Skeletal muscle cell (primary cell): ENCODE measurements at places on chromosomes 7 and 10.

DNA sequence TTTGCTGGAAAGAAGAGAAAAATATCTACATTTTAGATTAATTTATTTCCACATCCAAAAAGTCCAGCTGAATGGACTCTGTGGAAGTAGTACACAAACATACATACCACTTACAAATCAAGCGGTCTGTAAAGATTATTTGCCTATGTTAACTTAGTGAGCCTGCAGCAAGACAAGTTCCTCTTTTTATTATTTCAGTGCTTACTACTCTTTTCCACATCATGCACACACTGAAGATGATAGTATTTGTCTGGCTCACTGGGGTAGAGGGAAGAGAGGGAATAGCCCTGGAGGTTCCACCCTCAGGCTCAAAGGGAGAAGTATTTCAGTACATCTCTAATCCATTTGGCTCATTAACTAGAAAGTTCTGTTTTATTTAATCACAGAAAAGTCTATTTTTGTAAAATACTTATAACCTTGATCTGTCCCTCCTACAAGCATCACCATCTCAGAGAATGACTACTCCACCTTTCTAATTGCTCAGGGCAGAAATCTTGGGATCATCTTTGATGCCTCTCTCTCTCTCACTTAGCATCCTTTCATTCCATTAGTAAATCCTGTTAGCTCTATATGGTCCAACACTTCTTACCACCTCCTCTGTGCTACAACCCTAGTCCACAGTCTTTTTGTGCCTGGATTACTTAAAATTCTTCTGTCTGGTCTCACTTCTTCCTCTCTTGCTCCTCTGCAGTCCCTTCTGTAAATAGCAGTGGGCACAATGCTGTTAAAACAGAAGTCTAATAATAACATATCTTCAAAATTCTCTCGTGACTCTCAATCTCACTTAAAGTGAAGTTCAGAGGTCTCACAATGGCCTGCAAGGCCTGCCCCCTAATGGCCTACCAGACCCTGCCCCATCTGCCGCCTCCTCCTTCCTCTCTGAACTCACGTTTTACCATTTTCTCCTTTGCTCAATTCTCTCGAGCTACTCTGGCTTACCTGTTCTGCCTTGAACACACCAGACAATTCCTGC lies 64.3 kb upstream of the CCDC6 start:
- DNase-seq = no peak

- DNase-seq = no peak
Measured at GRCh38 chr10:50526185-50526584, 97.6 kb downstream of the SGMS1 start.

GRCh38 chr7:111654343-111654742 lies 92.1 kb upstream of the IMMP2L start:
- no peak for DNase-seq

GRCh38 chr10:22625516-22626290 lies 88.7 kb downstream of the PIP4K2A start:
- DNase-seq = no peak

- no peak for DNase-seq
Measured at GRCh38 chr7:123498601-123499000, 35.8 kb downstream of the IQUB start.

- DNase-seq = no peak
Measured at GRCh38 chr10:20771051-20771450, 126.1 kb downstream of the NEBL start.

DNA sequence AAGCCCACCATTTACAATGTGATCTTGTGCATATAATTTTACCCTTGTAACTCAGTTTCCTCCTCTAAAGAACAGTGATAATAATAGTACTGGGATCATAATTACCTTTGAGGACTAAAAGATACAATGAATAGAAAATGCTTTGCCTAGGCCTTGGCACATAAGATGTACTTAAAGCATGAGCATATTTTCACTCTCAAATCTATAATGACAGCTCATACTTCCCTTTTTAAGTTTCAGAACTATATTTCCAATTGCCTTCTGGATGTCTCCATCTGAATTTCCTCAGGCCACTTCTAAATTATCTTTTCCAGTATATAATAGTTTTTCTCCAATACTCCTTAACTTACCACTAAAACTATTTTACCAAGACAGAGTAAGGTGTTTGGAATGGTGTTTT lies 13.3 kb upstream of the ITGB8 start:
- DNase-seq = no peak

GRCh38 chr7:25923741-25924460 lies 228.1 kb upstream of the NFE2L3 start:
- DNase-seq = no peak

DNA sequence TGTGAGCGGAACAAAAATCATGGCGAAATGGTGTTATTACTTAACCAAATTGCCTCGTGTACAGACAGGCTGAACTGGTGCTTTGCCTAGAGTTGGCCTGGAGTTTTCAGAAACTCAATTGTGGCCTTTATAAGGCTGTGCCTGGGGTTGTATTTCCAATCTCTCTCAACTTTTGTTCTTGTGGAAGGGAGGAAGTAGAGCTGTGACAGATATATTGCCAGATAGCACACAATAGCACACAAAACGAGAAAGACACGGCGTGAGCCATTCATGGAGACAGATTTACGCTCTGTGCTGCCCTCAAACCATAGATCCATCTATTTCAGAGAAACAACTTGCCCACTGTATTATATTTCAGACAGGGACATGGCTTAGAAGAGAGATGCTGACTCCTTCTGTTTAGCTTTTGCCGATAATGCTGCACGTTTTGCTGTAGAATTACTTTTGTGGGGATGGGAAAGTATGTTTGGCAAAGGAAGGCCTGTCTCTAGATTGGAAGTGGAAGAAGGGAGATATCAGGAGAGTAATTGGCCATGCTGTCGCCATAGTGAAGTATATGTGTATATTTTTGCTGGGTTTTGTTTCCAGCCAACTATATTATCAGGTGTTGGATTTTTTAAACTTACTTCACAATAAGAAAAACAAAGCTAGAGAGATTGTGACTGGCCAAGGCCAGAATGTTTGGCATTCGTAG lies 80.4 kb downstream of the AUTS2 start:
- DNase-seq = no peak

DNA sequence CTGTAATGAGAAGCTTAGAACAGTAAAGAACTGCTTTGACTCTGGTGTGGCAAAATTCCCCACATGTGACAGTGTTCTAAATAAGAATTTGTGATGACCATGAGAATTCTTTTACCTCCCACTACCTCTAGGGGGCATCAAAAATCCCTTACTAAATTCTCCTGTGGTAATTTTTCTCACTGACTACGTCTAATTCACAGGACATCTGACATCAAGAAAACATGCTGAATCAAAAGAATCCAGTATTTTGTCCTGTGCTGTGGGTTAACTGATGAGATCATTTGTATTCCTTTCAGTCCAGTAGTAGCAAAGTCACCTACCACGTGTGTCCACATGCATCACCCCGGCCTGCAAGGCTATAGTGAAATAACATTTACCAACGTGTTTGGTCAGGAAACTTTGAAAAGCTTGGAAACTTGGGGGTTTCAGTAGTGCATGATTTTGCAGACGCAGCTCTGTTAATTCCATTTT lies 103.8 kb downstream of the ATE1 start:
- DNase-seq = no peak

DNA sequence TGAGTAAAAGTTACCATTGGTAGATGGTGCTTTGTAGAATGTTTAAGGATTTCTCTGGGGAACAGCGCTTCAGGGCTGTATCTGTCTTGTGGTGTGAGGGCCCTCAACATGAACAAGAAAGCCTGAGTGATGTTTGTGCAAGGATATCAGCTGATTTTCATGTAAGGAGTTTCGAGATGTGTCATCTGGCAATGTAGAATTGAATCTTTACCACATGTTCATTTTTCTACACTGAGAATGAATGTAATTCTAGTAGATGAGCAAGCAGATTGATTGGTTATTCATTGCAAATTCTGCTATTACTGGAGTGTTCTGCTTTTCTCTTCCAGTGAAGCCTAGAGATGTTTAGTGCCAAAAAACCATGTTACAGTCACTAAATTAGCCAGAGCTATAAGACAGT lies 87.7 kb downstream of the ST7 start:
- DNase-seq = peak; percentile 23
